ENCODE measurements at places on chromosomes 4 and X.

GRCh38 chr4:157803845-157804521 lies 368.8 kb downstream of the GASK1B start:
- DNase-seq, result no peak

GRCh38 chrX:98452456-98452855 lies 1568.7 kb downstream of the RPA4 start:
- no peak for DNase-seq

DNA sequence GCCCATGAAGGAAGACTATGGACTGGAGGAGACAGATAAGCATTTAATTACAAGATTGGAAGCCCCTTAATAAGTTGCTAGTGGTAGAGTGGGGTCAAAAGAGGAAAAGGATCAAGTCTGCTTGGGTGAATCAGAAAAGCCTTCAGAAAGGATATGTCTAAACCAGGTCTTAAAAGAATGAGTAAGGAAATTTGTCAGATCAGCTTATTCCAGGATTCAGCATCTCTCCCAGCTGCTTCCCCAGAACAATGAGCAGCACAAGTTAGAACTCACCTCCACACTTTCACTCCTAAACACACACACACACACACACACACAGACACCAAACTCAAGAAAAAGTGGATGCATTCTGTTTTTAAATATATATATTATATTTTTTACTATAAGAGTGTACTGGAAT lies 166.5 kb downstream of the CPEB2 start:
- no peak for DNase-seq

GRCh38 chr4:11505221-11505971 lies 76.7 kb upstream of the HS3ST1 start:
- peak; percentile 97 for DNase-seq

- no peak for DNase-seq
Observed at GRCh38 chrX:1686642-1687041, 71.8 kb downstream of the ASMT start.

GRCh38 chrX:105263801-105264200 lies 43.3 kb upstream of the TEX13A start:
- no peak for DNase-seq

- DNase-seq, result no peak
Observed at GRCh38 chrX:87728459-87728858, 210.9 kb downstream of the KLHL4 start.

- no peak for DNase-seq
Observed at GRCh38 chr4:107917500-107917899, 13.8 kb upstream of the CYP2U1 start.

- DNase-seq, result no peak
Observed at GRCh38 chr4:76486588-76487276, 51.7 kb downstream of the SHROOM3 start.

GRCh38 chr4:6367371-6367851 lies 97.8 kb downstream of the WFS1 start:
- DNase-seq, result no peak

DNA sequence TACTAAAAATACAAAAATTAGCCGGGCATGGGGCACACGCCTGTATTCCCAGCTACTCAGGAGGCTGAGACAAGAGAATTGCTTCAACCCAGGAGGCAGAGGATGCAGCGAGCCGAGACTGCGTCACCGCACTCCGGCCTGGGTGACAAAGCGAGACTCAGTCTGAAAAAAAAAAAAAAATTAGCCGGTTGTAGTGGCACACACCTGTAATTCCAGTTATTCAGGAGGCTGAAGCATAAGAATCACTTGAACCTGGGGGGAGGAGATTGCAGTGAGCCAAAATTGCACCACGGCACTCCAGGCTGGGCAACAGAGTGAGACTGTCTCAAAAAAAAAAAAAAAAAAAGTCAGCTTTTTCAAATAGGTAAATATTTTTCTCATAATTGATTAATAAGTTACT lies 71.9 kb downstream of the WDFY3 start:
- DNase-seq, result no peak

DNA sequence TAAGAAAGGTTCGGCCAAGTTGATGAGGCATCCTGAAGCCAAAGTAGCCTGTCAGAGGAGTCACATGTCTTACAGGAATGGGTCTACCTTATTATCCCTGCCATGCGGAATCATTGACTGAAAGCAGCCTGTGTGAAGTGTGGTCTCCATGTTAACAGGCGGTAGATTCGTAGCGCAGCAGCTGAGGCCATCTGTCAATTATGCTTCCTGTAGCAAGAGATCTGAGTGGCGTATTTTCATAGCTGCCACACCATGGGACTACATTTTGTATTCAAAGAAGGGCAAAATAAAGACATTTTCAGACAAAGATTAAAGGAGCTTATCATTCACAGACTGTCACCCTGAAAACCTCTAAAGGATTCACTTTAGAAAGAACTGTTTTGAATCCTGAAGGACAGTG lies 11.2 kb upstream of the MED14 start:
- no peak for DNase-seq

GRCh38 chr4:47359891-47360290 lies 103.6 kb downstream of the COMMD8 start:
- DNase-seq, result no peak

DNA sequence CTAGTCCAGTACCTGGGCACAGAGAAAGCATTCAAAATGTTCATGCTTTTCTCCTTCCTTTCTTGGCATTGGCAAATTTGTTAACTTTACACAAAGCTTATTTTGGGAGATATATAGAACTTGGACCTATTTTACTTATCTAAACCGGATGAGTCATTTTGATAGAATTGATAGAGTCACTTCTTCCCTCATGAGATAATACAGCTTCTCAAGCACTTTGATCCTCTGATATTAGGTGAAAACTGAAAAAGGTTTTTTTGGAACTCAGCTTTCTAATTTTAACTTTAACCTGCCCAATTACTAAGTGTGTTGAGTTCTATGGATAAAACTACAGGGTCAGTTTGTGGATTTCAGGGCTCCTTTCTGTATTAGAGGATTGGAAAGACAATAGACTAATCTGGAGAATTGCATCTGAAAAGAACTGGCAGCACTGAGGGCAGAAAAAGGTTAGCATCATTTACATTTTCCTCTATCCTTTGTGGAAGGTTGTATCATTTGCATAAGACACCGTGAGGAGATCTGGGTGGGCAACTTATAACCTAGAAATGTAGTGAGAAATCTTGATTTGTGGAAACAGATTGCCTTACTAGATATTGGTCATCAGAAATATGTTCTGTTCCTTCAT lies 2.4 kb downstream of the WDR44 start:
- no peak for DNase-seq

DNA sequence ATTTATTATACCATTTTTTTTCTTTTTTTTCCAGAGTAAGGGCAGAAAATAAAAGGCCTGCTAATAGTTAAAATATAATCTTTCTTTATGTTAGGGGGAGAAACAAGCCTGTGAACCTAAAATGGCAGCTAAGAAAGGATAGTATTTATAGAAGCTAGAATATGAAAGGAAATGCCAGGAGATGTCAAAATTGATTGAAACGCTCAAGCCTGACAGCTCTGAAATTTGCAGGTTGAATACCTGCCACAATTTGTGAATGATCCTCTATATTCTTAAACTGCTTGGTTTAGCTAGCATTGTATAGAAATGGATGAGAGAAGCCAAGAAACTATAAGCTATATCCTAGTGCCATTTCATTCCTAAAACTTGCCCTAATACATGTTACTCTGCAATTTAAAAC lies 757.3 kb upstream of the PABPC4L start:
- DNase-seq, result no peak

DNA sequence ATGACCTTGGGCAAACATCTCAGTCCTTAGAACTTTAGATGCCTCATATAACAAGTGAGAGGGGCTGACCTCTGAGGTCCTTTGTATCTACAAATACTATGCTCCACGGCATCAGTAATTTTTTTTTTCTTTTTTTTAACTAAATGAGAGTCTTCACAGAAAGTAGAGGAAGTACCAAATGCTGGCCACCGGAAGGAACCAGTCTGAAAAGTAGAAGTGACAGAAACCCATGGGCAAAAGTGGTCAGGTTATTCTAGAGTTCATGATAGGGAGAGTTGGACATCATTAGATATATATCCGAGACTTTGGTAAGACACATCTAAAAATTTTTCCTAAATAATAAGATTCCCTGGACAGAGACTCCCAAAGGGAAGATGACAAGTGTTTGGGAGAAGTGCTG lies 53.7 kb downstream of the COQ2 start:
- no peak for DNase-seq

- DNase-seq, result no peak
Observed at GRCh38 chrX:110432091-110432905, 73.7 kb downstream of the RTL9 start.

GRCh38 chrX:10505726-10506125 lies 114.7 kb downstream of the MID1 start:
- no peak for DNase-seq

- DNase-seq, result no peak
Observed at GRCh38 chrX:147899379-147900114, 12.2 kb upstream of the FMR1 start.

GRCh38 chr4:77665381-77666069 lies 59.9 kb downstream of the CXCL13 start:
- DNase-seq, result no peak

GRCh38 chrX:2857566-2857965 lies 28.8 kb downstream of the GYG2 start:
- no peak for DNase-seq

- DNase-seq, result no peak
Observed at GRCh38 chrX:154545673-154546274, 872 bp downstream of the G6PD start.

GRCh38 chrX:18549643-18550042 lies 122.3 kb downstream of the RS1 start:
- DNase-seq, result no peak

DNA sequence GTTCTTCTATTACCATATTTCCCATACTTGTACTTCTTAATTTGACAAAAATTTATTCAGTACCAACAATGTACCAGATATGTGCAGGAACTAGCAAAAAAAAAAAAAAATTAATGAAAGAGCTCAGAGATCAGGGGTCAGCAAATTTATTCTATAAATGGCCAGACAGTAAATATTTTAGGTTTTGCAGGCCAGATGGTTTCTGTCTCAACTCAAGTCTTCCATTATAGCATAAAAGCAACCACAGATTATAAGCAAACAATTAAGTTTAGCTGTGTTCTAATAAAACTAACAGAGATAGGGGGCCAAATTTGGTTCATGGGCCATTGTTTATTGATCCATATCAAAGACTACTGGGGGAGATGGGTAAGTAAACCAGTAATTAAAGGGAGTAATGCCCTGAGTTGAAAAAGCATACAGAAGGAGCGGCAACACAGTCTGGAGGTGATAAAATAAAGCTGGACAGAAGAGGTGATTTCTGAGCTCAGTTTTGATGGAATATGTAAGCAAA lies 19.3 kb downstream of the NEK1 start:
- no peak for DNase-seq

DNA sequence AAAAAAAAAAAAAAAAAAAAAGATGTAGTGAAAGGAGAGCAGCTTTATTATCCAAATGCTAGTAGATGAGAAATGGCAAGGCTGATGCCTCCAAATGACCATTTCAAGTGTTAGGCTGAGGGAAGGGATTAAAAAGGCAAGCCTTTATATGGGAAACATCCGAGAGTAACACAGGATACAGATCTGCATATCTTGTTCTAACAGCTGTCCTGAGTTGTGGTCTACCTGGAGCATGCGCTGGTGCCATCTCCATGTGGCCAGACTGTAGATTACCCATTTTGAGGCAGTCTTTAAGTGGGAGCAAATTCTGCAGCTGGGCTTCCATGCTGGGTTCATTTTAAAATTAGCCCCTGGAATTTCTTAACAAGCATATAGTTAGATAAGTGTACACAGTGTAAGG lies 26.0 kb upstream of the ELF2 start:
- no peak for DNase-seq

- DNase-seq, result no peak
Observed at GRCh38 chrX:35617836-35618235, 180.3 kb upstream of the MAGEB16 start.

- DNase-seq, result peak; percentile 60
Observed at GRCh38 chr4:56874166-56874565, 33.5 kb upstream of the REST start.

DNA sequence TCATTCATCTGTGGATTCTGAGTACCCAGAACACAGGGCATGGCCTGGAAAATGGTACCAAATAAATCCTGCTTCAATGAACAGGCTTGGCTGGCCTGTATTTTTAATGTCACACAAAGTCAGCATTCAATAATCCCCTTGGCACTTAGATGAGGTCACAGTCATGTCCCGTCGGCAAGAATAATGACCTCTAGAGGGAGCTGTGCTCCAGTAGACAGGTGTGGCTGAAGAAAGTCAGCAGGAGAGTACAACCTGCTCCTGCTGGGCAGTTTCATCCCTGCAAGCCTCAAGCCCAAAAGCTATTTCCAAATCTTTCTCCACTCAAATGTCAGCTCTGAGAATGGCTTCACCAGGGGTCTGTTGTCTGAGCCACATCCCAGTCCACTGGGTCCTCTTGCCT lies 404.0 kb upstream of the F9 start:
- no peak for DNase-seq

GRCh38 chrX:49249071-49249470 lies 13.8 kb downstream of the CCDC22 start:
- DNase-seq, result no peak

- DNase-seq, result no peak
Observed at GRCh38 chr4:132651196-132651595, 497.9 kb upstream of the PCDH10 start.

DNA sequence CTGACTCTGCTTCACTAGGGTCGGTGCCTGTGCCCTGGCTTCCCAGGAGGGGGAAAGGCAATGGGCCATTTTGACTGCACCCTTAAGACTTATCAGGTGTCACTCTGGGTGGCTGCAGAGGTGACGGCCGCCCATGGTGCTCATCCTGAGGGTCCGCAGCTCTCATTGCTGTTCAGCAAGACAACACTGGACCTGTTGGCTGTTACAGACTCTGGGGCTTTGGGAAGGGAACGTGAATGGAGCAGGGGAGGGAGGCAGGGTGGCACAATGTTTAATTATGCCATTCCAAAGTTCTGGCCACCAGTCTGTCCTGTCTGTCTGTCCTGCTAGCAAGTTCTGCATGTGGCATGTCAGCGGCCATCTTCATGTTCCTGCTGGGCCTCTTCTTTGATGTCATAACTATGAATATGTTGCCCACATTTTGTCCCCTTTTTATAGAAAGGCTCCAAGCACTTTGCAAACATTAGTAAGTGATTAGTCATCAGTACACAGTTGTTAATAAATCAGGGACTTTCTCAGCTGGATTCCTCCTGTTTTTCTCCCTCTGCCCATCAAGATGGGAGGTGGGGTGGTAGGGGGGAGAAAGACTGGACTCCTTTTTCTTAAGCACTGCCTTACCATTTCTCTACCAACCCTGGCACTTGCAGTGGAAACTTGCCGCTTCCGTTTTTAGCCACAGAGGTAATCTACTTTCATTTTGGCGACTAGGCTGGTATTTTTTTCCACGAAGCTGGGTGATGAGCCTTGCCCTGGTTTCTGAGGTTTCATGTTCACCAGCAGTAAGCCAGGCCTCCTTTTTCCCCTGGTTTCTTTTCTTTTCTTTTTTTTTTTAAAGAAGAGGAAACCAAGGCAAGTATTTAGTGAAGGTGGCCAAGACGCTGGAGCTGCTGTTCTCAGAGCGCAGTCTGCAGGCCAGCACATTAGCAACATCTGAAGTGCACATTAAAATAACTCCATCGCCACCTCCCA lies 88.6 kb upstream of the TRIM2 start:
- peak; percentile 41 for DNase-seq
